ENCODE measurements at places on chromosomes 6 and 20.

GRCh38 chr6:169985121-169986015 is 233.9 kb downstream of the ERMARD start:
- no peak for DNase-seq

DNA sequence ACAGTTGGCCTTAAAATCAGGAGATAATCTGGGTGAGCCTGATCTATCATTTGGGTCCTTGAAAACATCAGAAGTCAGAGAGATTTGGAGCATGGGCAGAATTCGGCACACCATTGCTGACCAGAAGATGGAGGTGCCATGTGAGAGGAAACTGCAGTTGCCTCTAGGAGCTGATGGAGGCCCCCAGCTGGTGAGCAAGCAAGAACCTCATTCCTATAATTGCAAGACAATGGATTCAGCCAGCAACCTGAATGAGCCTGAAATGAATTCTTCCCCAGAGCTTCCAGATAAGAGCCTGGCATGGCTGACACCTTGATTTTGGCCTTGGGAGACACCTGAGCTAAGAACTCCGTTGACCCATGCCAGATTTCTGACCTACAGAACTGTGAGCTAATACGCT is 76.3 kb upstream of the FYN start:
- no peak for DNase-seq

DNA sequence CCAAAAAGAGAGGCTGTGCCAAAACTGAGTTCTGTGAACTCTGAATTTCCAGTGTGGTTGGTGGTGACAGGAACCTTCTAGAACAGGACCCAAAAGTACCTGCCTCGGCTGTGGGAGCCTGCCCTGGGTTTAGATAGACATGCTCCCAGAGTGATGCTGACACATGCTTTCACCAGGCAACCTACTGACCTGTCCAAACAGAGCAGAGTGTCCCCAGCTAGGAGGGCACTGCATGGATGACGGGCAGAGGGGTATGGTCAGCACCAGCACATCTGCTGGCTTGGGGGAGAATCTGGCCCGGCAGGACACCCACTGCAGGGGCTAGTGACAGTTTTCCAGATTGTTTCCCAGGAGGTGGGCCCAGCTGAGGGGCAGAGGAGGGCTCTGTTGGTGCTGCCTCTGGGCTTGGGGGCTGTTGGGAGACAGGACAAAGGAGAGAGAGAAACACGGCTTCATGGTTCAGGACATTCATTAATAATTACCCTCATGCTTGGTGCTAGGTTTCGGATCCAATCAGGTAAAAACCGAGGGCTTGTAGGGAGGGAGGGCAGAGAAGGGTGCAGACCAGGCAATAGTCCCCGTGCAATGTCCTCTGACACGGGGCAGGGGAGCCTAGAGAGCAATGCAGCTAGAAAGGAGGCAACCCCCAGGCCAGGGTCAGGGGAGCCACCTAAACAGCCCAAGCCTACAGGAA is 15.0 kb downstream of the KCNK5 start:
- DNase-seq: no peak

GRCh38 chr6:137188855-137189254 is 15.4 kb upstream of the IL22RA2 start:
- DNase-seq: peak; percentile 57

- no peak for DNase-seq
Measured at GRCh38 chr6:21726676-21727075, 133.1 kb downstream of the SOX4 start.

GRCh38 chr6:157326979-157327378 is 3.7 kb upstream of the TMEM242 start:
- DNase-seq: no peak

GRCh38 chr6:16544521-16544920 is 216.7 kb downstream of the ATXN1 start:
- no peak for DNase-seq

DNA sequence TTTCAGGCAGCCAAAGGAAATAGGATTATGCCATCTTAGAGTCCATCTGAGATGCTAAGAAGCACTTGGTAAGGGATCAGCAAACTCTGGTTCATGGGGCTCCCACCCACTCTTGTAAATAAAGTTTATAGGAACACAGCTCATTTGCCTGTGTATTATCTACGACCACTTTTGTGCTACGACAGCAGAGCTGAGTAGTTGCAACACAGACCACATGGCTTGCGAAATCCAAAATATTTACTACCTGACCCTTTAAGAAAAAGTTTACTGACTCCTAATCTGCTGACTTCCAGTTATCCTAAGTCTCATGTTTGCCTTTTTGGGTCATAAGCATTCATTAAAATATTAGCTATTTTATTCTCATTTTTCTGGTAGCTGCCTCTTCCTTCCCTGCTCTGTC is 859.0 kb downstream of the QKI start:
- no peak for DNase-seq

DNA sequence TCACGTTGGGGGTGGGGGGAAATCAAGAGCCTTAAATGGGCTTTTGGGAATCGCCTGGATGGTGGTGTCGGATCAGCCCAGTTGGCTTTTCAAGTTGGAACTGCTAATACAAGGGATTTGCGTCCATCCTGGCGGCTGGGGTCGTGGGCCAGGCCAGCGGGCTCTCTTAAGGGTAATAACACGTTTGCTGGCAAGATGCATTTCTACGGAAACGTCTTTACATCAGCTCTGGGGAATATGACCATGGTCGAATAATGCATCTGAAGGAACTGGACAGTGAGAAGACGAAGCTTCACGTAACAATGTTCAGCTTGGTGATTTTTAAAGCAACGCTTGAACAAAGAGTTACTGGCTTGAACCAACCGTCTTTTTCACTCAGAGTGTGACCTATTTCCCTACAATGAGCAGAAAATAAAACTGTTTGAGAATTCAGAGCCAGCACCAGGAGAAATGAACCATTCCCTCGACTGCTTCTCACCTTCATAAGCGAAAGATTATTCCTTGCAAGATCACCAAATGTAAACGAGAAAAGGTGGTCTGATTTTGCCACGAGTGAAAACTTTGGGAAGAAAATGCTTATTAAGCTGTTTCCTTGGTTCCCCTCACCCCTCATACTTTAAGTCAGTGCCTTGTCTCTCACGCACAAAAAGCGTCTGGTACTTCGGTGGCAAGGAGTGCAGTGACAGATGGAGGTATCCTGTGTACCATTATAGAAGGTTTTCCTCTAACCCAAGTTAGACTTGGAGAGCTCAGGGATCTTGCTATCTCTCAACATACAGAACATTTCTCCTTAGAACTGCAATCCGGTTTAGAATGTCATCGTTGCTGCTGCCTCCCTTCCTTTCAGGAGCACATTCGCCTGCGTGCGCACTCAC is 1.4 kb upstream of the MARCKS start:
- DNase-seq: no peak

GRCh38 chr6:109672175-109672574 is 18.8 kb downstream of the AK9 start:
- no peak for DNase-seq

GRCh38 chr6:84263557-84263956 is 36.1 kb upstream of the CEP162 start:
- DNase-seq: no peak

- DNase-seq: no peak
Measured at GRCh38 chr6:157236040-157236725, 87.1 kb downstream of the TMEM242 start.

- no peak for DNase-seq
Measured at GRCh38 chr6:163671355-163671754, 256.8 kb downstream of the QKI start.

DNA sequence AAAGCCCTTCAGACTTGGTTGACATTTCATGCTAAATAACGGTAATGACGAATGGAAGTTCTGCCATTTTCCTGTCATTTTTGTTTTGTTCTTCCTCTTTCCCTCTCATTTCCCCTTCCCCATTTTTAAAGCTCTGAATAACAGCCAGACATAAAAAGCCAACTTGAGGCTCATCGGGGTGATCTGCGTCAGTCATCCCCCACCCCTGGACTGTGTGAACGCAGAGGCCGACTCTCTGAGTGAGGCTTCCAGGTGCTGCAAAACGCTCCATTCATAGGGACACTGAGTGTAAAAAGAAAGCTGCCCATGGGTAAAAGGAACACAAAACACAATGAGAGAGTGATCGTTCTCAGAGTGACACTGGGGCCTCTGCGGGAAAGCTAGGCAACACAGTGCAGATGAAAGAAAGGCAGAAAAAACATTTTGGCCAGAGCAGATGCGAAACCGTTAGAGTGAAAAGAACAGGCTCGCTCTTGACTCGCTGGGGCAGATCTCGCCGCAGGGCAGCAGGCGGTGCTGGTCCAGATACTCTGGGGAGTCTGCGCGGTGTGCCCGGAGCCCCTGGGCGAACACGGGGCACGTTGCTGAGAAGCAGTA is 684.8 kb downstream of the QKI start:
- no peak for DNase-seq

- no peak for DNase-seq
Measured at GRCh38 chr6:1832358-1832757, 222.6 kb downstream of the FOXC1 start.

DNA sequence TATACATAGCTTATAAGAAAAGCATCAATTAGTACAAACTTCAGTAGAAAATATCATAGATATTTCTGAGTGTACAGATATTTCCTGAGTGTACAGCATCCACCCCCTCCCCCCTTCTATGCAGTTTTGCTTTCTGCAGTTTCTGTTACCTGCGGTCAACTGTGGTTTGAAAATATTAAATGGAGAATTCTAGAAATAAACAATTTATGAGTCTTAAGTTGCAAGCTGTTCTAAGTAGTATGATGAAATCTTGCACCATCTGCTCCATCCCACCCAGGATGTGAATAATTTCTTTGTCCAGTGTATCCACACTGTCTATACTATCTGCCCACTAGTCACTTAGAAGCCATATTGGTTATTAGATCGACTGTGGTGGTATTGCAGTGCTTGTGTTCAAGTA is 15.8 kb upstream of the GPR63 start:
- DNase-seq: no peak

GRCh38 chr6:43060034-43060754 is 763 bp downstream of the KLC4 start:
- DNase-seq: no peak

DNA sequence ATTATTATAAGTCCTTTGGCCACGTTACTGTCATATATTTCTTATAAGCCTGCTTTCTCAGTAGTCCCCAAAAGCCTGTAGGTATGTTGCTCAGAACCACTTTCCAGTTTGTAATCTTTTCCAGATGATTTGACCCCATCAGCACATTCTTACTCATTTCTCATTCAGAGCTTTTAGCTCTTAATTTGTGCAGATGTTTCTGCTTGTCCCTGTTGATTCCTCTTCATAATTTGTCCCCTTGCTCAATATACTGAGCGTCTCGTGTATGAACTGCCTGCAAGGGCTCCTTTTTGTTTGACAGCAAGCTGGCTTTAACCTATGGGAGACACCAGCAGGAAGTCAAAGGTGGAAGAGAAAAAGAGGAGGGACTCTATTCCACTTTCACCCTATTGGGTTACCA is 733.8 kb upstream of the GJE1 start:
- DNase-seq: no peak

- peak; percentile 79 for DNase-seq
Measured at GRCh38 chr6:56246881-56247653, at the start of gene COL21A1. Gene COL21A1 (minus strand): TSS chr6:56247580. CDS start chr6:56182618, 64,962 bp downstream.

DNA sequence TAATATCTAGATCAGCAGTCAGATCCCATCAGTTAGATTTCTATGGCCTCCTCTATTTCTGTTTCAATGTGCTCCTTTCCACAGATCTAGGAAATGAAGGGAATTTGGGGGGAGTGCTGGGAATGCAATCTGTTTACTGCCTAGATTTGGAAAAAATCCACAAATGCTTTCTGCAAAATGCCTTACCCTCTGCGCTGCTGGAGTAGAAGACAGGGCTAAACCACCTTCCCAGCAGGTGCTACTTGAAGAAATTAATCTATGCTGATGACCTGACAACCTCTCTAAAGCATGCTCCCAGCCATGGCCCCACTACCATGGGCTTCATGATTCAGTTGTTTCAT is 46.2 kb downstream of the LY86 start:
- no peak for DNase-seq

DNA sequence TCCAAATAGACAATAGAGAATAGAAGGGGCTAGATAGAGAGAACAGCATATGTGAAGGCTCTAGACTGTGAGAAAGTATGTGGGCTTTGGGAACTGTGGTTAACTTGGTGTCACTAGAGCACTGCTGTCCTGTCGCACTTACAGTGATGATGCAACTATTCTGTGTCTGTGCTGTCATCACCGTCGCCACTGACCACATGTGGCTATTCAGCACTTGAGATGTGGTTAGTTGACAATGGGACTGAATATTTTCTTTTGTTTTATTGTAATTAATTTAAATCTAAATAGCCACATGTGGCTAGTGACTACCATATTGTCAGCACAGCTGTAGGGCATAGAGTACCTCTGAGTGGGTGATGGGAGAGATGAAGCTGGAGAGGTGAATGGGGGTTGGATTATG is 39.0 kb upstream of the IFNGR1 start:
- DNase-seq: no peak

GRCh38 chr6:83709748-83710050 is 798 bp upstream of the SNAP91 start:
- DNase-seq: no peak

- no peak for DNase-seq
Measured at GRCh38 chr6:13295576-13295975, 32.8 kb downstream of the TBC1D7 start.

- no peak for DNase-seq
Measured at GRCh38 chr6:136657666-136658065, 107.4 kb upstream of the MAP7 start.

GRCh38 chr20:15033891-15034290 is 696.5 kb upstream of the FLRT3 start:
- DNase-seq: no peak

GRCh38 chr6:165486183-165487137 is 176.6 kb downstream of the PDE10A start:
- no peak for DNase-seq

GRCh38 chr6:145445674-145446073 is 289.6 kb downstream of the EPM2A start:
- DNase-seq: no peak

- DNase-seq: no peak
Measured at GRCh38 chr20:2032168-2032567, 38.3 kb upstream of the PDYN start.

GRCh38 chr20:33858666-33859065 is 47.5 kb downstream of the CHMP4B start:
- DNase-seq: no peak

- no peak for DNase-seq
Measured at GRCh38 chr6:132466952-132467351, 46.0 kb downstream of the STX7 start.

DNA sequence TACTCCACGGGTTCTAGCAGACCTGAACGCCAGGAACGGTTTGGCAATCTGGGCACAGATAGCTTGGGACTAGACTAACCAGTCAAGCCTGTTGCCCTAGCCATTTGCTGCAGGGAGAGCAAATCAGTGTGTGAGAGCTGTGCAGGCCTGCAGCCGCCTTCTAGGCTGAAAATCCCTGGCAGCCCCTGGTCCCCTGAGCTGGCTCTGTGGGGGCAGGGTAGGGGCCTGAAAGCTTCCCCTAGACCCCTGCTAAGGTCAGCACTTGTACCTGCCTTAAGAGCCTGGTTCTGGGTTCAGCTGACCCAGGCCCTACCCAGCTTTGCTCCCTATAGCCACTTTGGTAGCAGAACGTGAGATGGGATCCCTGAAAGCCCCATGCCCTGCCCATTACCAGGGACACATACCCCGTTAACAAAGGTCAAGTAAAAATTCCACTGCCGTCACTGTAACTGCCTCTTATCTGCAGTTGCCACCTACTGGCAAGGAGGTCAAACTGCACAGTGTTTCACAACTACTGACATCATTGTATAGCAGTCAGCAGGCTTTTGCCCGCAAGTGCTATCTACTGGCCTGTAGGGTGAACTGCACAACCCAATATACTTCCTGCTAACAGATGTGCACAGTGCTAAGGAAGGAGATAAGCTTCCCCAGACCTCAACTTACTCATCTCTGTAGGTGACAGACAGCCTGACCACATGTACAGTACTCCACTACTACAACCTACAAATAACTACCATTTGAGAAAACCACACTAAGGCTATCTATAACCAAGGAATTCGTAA is 95.1 kb upstream of the OLIG3 start:
- DNase-seq: peak; percentile 67
